Stimulated activated CD4-positive, alpha-beta T cell treated with anti-CD3 and anti-CD28 coated beads, Interleukin-12 subunit alpha, Interleukin-12 subunit beta, amount 100 ng/mL, for 24 hours (primary cell): ENCODE measurements at places on chromosomes 11 and 22.

GRCh38 chr11:110251836-110252235 lies 44.6 kb downstream of the RDX start:
- no peak for DNase-seq

DNA sequence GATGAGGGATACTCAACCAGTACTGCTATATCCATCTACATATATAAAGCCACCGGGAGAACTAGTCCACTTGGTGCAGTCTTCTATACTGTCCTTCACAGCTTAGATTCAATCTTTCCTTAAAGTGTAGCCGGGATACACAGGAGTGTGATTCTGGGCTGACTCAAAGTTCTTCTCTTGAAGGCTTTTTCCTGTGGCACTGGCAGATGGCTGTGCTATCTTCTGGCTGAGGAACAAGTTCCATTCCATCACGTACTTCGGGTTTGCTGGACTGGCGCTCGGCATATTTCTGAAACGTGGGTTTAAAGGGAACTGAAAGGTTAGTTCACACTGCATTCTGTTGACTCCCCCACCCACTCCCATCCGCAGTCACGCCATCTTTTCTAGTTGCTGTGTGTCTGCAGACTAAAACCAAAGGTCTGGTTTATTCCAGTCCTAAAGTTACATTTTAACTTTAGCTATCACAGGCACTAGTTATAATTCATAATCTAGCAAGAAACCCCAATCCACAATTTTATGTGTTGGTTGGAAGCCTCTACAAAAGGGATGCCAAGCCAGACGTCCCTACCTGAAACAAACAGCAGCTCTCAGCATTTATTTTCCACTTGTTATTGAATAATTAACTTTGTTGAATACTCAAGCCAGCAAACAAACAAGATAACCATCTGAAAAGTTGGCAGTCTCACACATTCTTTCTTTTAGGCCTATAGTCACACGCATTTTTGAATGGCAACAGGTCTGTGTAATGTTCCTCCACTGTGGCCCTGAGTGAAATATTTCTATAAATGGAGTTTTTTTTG lies 7.5 kb upstream of the C11orf65 start:
- no peak for DNase-seq

DNA sequence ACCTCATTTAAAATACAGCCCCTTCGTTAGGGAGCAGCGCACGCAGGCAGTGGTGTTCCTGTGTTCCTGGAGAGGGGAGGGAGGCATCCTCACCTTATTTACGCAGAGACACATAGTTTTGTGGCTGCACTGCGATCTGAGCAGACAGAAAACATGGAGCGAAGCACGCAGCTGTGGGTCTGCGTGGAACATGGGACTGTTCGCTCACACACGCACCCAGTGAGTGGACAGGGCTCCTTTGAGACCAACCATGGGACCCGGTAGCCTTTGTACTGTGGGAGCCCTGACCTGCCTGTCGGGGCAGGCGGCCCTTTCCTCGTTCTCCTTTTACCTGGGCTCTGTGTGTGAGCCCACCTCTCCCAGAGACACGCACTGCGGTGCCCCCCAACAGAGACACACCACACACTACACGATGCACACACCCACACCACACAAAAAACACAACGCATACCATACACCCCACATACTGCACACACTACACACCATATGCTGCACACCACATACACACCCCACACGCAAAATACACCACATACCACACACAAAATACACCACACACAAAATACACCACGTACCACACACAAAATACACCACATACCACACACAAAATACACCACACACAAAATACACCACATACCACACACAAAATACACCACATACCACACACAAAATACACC lies 1245.7 kb downstream of the BRD1 start:
- no peak for DNase-seq

DNA sequence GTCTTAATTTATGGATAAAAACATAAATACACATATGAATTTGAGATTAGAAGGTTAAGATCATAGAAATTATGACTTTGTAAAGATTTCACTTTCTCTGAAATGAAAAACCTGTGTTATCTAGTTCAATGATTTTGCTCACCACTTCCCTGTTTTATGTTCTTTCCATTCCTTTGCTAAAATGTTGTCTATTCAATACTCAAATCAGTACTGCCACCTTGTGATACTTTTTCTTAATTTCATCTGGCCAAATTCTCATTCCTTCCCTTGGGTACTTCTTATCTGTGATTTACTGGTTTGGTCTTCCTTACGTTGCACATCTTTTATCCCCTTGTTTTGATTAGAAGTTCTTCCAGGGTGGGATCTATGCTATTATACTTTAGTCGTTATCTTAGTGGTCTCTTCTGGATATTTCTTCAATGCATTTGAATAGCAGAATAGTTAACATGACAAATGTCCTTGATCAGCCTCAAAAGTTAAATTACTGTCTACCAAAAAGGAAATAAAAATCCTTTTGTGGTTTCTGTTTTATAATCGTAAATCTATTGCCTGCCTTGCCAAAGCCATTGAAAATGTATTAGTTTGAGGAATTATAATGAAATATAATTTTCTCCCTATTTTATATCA lies 197.0 kb downstream of the PGR start:
- DNase-seq = no peak

GRCh38 chr11:80873310-80873999 lies 1432.6 kb upstream of the TENM4 start:
- DNase-seq = no peak
